T-helper 17 cell (primary cell): ENCODE measurements at places on chromosomes 3 and 15.

DNA sequence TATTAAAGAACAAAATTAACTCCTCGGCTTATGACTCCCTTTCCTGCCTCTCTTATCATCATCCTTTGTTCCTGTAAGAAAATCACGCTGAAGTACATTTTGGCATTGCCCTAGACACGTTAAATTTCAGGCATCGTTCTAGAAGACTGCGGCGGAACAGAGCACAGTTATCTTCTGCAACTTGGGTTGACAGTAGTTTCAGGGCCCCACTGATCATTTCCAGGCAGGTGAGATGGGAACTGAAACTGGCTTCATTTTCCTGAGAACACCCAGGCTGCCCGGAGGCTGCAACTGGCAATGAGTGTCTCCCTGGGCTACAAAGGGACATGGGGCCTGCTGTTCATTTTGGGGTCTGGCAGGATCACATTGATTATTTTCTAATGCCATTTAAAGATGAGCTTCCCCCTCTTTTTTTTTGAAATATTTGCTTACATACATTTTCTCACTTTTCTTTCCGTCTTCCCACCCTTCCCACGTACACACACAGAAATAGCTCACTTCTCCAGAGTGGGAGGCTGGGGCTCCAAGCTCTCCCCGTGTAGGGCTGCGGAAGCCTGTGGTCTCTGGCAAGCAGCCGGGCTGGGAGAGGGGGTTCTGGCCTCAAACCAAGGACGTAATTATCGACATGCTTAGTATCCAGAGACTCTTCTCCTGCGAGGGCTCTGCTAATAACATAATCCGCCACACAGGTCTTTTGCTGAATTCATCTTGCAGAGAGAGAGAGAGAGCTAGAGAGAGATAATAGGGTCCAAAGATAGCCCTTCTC is 267.4 kb downstream of the ABHD5 start:
- peaks cover 2% of the 10 kb centered on the region for H3K4me1 ChIP-seq
- no peaks in the 10 kb centered on the region for H3K36me3 ChIP-seq
- peaks cover 64% of the 10 kb centered on the region for H3K27me3 ChIP-seq
- no peak for DNase-seq
- no peak overlapping the region for H3K4me3 ChIP-seq

- no peaks in the 10 kb centered on the region for H3K36me3 ChIP-seq
- H3K4me3 ChIP-seq, result no peak overlapping the region
- H3K27me3 ChIP-seq, result peaks cover 49% of the 10 kb centered on the region
These were observed 57.6 kb downstream of the CLDN11 start for GRCh38 chr3:170476291-170476690.

DNA sequence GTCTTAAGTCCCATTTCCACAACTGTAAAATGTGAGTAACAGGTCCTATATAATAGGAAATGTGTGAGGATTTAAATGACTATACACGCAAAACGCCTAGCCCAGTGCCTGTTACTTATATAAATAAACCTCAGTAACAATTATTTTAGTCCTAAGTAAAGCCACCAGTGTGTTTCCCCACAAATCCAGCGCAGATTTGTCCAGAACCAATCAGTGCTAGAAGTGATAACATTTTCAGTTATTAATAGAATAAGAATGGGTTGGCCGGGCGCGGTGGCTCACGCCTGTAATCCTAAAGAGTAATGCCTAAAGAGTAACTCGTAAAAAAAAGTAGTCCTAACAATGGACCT is 561 bp downstream of the RPAP1 start:
- H3K4me3 ChIP-seq, result peak overlapping the region; percentile 96
- no peaks in the 10 kb centered on the region for H3K27me3 ChIP-seq
- no peak for DNase-seq
- peaks cover 8% of the 10 kb centered on the region for H3K4me1 ChIP-seq
- peak overlapping the region; percentile 90 for H3K27ac ChIP-seq

- no peak overlapping the region for H3K4me3 ChIP-seq
- H3K27me3 ChIP-seq, result no peaks in the 10 kb centered on the region
- no peaks in the 10 kb centered on the region for H3K4me1 ChIP-seq
- no peak overlapping the region for H3K27ac ChIP-seq
- H3K36me3 ChIP-seq, result peaks cover 2% of the 10 kb centered on the region
These were observed 542.7 kb upstream of the ADAMTS9 start for GRCh38 chr3:65230261-65231139.

DNA sequence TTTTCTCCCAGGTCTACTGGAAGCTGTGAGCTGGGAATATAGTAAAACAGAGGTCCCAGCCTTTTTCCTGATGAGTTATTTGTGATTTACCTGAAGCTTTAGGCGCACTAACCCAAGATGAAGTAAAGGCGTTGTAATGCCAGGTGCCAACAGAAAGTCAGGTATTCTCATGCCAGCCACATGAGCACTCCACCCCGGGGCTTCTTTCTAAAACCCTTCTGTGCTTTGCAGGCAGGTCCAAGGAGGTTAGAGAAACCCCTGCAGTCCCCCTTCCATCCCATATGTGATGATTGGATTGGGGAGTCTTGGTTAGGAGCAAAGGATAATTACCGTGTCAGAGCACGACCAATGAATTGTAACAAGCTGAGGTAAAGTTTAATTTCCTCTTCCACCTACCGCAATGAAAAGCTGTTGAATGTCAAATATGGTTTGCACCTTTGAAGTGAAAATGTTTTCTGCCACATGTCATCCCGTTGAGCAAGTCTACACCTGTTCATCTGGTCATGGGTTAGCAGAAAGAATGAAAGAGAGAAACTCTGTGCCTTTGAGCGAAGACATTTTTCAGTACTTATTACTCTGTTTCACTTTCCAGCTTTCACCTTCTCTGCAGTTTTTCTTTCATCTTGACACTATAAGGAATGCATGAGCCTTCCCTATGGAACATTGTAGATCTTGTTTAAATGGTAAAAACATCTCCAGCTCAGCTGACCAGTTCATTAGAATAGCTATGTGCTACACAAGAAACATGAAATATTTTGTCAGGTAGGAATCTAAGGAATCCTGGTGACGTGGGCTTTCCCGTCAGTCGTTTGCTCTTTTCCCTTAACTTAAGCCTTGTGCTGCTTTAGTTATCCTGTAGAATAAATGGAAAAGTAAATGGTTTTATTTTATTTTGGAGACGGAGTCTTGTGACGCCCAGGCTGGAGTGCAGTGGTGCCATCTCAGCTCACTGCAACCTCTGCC is 204.6 kb upstream of the IL12A start:
- no peak overlapping the region for H3K27ac ChIP-seq
- H3K27me3 ChIP-seq, result peaks cover 45% of the 10 kb centered on the region
- no peak for DNase-seq
- no peaks in the 10 kb centered on the region for H3K36me3 ChIP-seq

- H3K27ac ChIP-seq, result no peak overlapping the region
- DNase-seq, result no peak
- H3K4me3 ChIP-seq, result no peak overlapping the region
- H3K27me3 ChIP-seq, result no peaks in the 10 kb centered on the region
These were observed 465.6 kb upstream of the TPRG1 start for GRCh38 chr3:188706176-188706575.

DNA sequence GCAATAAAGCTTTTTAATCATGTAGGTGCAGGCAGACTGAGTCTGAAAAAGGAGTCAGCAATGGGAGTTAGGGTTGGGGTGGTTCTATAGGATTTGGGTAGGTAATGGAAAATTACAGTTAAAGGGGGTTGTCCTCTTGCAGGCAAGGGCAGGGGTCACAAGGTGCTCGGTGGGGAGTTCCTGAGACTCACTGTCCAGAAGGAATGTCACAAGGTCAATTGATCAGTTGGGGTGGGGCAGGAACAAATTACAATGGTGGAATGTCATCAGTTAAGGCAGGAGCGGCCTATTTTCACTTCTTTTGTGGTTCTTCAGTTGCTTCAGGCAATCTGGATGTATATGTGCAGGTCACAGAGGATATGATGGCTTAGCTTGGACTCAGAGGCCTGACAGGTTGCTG is 13.9 kb downstream of the CCR5AS start:
- H3K27me3 ChIP-seq, result peaks cover 17% of the 10 kb centered on the region
- H3K36me3 ChIP-seq, result peaks cover 7% of the 10 kb centered on the region
- no peak overlapping the region for H3K27ac ChIP-seq
- H3K4me3 ChIP-seq, result no peak overlapping the region

GRCh38 chr15:77739591-77740378 is 107.1 kb upstream of the LINGO1 start:
- H3K27me3 ChIP-seq, result peaks cover 58% of the 10 kb centered on the region
- no peak overlapping the region for H3K4me3 ChIP-seq
- no peak overlapping the region for H3K27ac ChIP-seq
- peaks cover 7% of the 10 kb centered on the region for H3K36me3 ChIP-seq
- peaks cover 2% of the 10 kb centered on the region for H3K4me1 ChIP-seq

GRCh38 chr3:53085476-53085875 is 39.6 kb upstream of the SFMBT1 start:
- no peaks in the 10 kb centered on the region for H3K36me3 ChIP-seq
- DNase-seq, result no peak
- H3K4me3 ChIP-seq, result no peak overlapping the region
- H3K27me3 ChIP-seq, result no peaks in the 10 kb centered on the region

DNA sequence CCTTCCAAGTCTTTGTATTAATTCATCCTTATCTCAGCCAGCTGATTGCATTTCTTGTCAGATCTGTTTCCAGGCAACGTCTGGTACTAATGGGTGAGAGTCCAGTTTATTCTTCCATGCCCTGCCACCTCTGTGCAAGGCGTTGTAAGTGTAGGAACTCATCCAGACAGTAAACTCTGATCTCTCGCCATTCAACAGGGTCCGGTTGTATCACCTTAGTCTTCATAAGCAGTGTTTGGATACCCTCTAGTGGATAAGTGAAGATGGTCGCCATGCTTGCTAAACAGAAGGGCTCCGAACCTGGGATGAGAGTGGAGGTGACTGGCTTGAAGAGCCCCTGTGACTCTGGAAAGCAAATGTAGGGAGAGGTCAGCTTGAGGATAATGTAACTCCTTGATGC is 51.6 kb upstream of the CMTM7 start:
- no peak overlapping the region for H3K27ac ChIP-seq
- H3K4me1 ChIP-seq, result peaks cover 17% of the 10 kb centered on the region
- no peaks in the 10 kb centered on the region for H3K27me3 ChIP-seq
- no peak for DNase-seq

DNA sequence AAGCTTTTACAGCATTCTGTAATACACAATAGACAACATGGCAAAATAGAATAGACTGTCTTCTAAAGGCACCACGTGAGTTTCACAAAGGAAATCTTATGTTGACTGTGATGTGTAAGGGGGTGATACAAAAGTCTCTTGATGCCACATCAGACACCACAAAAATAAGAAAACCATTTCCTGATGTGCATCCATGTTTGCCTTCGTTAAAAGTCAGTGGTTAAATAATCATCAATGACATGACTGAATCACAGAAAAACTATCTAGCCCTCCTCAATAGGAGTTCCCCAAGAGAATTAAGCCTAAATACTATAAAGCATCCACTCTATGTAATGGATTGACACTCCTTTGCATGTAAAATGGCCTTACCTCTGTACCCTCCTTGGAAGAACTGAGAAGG is 198.6 kb upstream of the SLC2A2 start:
- no peaks in the 10 kb centered on the region for H3K27me3 ChIP-seq
- no peak overlapping the region for H3K4me3 ChIP-seq
- H3K4me1 ChIP-seq, result peaks cover 18% of the 10 kb centered on the region

- H3K36me3 ChIP-seq, result peaks cover 5% of the 10 kb centered on the region
- no peak for DNase-seq
- no peaks in the 10 kb centered on the region for H3K27me3 ChIP-seq
- H3K4me1 ChIP-seq, result peaks cover 4% of the 10 kb centered on the region
These were observed 102.9 kb downstream of the CHST2 start for GRCh38 chr3:143222505-143222904.

GRCh38 chr3:182268711-182269110 is 524.6 kb upstream of the ATP11B start:
- DNase-seq, result no peak
- no peak overlapping the region for H3K4me3 ChIP-seq
- no peaks in the 10 kb centered on the region for H3K36me3 ChIP-seq
- H3K27ac ChIP-seq, result no peak overlapping the region
- H3K27me3 ChIP-seq, result no peaks in the 10 kb centered on the region
- no peaks in the 10 kb centered on the region for H3K4me1 ChIP-seq

DNA sequence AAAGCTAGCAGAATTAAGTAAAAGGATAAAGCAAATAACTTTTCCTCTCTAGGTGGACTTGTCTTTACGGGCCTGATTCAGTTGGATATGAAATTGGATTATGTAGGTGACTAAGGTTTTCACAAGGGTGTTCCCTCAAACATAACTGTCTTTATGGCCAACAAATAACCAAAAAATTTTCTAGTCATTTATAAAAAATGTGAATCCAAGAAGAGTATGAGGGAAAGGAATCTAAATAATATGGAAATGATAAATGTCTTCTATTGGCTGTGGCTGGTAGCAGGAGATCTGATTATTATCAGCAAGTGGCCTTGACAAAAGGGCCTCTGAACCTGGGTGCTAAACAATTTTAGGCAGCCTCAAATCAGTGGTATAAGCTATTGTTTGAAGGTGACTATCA is 594.0 kb upstream of the UBE2E2 start:
- H3K27me3 ChIP-seq, result no peaks in the 10 kb centered on the region
- no peak for DNase-seq
- no peaks in the 10 kb centered on the region for H3K36me3 ChIP-seq
- no peak overlapping the region for H3K4me3 ChIP-seq
- no peak overlapping the region for H3K27ac ChIP-seq

DNA sequence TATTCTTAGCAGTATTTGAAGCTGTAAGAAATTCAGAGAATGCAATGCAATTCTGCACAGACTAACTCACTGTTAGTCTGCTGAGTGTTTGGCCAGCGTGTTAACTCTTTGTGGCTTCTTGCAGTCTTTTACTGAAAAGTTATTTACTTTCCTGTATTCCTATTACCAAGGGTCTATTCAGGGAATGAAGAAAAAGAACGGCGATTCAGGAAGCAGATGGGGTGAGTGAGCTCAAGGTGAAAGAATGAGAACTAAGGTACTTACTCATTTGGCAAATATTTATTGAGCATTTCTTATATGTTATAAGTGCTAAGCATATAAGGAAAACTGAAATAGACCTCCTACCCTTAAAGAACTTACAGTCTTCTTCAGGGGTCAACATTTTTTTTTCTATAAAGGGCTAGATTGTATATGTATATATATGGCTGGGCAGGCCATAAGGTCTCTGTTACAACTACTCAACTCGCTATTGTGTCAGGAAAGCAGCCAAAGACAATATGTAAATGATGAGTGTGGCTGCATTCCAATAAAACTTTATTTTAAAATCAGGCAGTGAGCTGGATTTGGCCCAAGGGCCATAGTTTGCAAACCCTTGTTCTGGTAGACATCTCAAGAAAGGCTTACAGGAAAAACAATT is 271.9 kb upstream of the GADL1 start:
- H3K27ac ChIP-seq, result no peak overlapping the region
- no peaks in the 10 kb centered on the region for H3K27me3 ChIP-seq
- no peak for DNase-seq
- no peaks in the 10 kb centered on the region for H3K36me3 ChIP-seq

DNA sequence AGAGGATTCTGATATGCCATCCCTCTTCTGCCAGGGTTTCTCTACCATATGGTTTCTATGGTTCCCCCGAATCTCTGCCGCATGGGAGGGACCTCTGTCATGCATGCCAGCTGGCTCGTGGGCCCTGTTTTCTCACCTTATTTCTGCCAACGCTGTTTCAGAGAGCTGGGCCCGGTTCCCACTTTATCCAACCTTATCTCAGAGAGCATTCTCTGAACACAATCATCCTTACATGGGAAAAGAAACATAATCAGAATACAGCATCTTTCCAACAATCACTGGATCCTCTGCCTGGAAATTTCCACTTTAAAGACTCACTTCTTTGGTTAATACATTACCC is 234.5 kb upstream of the ZBTB20 start:
- no peaks in the 10 kb centered on the region for H3K4me1 ChIP-seq
- no peak overlapping the region for H3K4me3 ChIP-seq
- no peaks in the 10 kb centered on the region for H3K27me3 ChIP-seq
- DNase-seq, result no peak
- no peak overlapping the region for H3K27ac ChIP-seq
- H3K36me3 ChIP-seq, result no peaks in the 10 kb centered on the region
